ENCODE measurements at places on chromosomes 16 and 17.

- peaks cover 12% of the 10 kb centered on the region for H3K27me3 ChIP-seq
- DNase-seq, result no peak
- H3K4me3 ChIP-seq, result no peak overlapping the region
- no peaks in the 10 kb centered on the region for H3K36me3 ChIP-seq
These were observed 22.9 kb downstream of the COPZ2 start for GRCh38 chr17:48014595-48015111.

DNA sequence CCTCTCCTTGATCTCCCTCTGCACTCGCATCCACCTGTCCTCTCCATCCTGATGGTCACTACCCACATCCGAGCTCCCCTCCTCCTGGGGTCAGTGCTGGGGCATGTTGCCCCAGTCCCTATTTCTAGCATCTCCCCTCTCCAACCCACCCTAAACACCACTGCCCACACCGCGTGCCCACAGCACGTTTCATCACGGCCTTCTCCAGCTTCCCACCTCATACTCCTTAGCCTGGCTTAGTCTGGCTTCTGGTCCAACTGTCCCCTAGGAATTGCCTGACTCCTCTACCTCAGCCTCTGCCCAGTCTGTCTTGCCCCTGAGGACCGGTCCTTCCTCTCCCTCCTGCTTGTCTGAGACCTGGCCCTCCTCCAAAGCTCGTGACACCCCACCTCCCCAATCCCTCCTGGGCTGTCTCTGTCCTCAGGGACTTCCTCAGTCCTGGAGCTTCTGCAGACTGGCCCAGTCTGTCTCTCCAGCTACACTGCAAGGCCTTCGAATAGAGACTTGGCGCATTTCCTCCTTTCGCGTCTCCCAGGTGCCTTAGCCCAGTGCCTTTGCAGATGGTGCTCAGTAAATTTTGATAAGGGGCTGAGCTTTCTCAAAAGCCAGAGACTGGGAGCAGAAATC lies 4.9 kb downstream of the ALOX15 start:
- peaks cover 60% of the 10 kb centered on the region for H3K27me3 ChIP-seq
- peaks cover 9% of the 10 kb centered on the region for H3K4me1 ChIP-seq
- H3K27ac ChIP-seq, result no peak overlapping the region
- DNase-seq, result no peak
- H3K36me3 ChIP-seq, result no peaks in the 10 kb centered on the region

- H3K27ac ChIP-seq, result no peak overlapping the region
- H3K36me3 ChIP-seq, result peaks cover 35% of the 10 kb centered on the region
- no peak overlapping the region for H3K4me3 ChIP-seq
- DNase-seq, result no peak
These were observed 15.2 kb downstream of the FLOT2 start for GRCh38 chr17:28882154-28882895.

DNA sequence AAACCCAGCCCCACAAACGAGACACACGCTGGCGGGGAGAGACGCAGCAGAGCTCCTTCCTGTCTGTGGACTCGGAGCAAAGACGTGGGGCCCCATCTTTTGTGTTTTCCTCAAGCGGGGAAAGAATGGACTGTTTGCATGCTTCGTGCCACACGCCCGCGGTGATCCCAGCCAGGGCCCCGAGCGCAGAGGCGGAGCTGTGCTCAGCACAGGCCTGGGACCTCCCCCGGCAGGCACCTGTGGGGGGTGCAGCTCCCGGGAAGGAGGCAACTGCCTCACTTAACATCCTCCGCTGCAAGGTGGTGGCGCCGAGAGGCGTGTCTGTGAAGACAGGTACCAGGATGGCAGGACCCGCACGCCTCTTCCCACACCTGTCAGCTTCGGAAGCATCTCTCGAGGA lies 19.1 kb downstream of the TRARG1 start:
- H3K27ac ChIP-seq, result no peak overlapping the region
- H3K4me3 ChIP-seq, result no peak overlapping the region
- H3K36me3 ChIP-seq, result no peaks in the 10 kb centered on the region
- no peaks in the 10 kb centered on the region for H3K4me1 ChIP-seq

DNA sequence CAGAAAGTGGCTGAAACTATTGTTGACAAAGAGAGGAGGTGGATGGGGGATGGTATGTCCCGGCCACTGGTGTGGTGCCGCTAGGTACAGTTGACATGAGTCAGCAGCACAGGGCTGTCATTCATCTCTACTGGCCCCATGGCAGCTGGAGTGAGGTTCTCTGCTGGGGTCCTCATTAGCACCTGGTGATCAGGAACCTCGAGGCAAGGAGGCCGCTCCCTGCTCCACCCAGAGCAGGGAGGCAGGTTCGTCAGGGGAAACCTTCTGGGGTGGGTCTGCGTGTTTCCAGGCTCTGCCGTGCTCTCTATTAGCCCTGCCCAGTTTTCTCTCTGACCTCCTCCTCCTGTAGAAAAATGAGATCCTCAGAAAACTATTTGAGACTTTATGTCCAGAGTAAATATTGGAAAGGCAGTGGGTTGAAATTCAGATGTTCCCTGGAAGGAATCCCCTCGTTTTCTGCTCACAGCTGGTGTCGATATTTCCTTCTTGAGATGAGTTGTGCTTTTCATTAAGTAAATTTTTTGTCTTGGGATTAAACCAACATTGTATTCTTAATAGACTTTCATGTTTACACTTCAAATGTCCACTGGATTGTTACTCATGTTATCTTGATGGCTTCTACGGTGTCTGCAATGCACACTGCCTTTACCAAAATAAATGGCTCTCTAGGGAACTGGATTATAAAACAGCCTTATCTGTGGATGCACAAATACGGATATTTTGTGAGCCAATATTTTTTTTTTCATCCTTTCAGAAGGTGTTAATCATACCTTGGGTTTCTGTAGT lies 7.1 kb downstream of the NTN1 start:
- H3K27me3 ChIP-seq, result peaks cover 65% of the 10 kb centered on the region
- peaks cover 5% of the 10 kb centered on the region for H3K36me3 ChIP-seq
- H3K27ac ChIP-seq, result no peak overlapping the region
- H3K4me1 ChIP-seq, result peaks cover 4% of the 10 kb centered on the region
- no peak overlapping the region for H3K4me3 ChIP-seq
- DNase-seq, result peak; percentile 51

DNA sequence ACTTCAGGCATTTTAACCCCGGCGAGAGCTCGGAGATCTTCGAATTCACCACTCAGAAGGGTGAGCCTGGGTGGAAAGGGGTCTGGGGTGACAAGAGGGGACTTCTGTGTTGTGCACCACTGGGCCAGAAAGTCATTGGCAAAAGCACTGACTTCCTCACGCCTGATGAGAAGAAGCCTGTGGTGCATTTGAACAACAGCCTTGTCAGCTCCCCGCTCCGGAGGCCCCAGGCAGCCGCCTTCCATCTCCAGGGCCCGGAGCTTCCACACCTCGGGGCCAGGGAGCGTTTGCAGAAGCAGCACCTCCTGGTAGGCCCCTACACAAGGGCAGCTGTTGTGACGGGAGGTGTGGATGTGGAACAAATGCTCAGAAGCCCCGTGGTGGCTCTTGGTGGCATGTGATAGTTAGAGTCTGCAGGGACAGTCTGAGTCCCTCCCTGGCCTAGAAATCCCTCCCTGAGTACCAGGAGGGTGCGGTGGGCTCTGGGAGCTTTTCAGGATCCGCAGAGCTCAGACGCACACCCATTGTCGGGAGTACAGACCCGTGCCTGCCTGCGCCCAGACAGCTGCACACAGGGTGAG lies 9.7 kb downstream of the CACNG1 start:
- H3K27ac ChIP-seq, result no peak overlapping the region
- H3K36me3 ChIP-seq, result no peaks in the 10 kb centered on the region
- H3K4me1 ChIP-seq, result no peaks in the 10 kb centered on the region
- no peak overlapping the region for H3K4me3 ChIP-seq
- no peaks in the 10 kb centered on the region for H3K27me3 ChIP-seq

GRCh38 chr16:31269541-31269940 lies 9.8 kb downstream of the ITGAM start:
- H3K27ac ChIP-seq, result no peak overlapping the region
- peaks cover 15% of the 10 kb centered on the region for H3K27me3 ChIP-seq
- DNase-seq, result peak; percentile 64
- no peaks in the 10 kb centered on the region for H3K36me3 ChIP-seq
- no peak overlapping the region for H3K4me3 ChIP-seq

DNA sequence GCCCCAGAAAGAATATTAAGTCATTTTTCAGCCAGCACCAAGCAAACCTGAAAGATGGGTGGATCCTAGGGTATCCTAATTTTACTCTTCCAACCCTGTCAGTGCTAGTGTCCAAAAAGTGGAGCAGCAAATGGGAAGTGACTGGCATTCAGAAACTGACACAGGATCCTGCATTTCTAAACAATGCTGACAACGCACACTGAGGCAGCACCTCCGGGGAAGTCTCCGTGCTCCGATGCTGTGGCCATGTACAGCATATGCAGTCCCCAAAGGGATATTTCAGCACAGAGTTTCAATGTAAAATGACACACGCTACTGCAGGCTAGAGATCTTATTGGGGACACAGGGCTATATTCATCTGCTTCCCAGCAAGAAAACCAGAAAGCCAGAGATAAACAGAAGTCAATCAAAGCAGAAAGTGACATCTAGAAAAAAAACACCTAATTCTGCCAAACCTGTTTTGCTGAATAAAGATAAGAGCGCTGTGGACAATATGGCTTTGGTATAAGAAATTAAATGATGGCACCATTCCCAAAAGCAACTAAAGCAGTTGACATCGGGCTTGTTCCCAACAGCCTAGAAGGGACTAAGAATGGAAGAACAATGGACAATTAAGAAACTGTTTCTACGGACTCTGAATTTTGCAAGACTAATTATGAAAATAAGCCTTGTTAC lies 17.3 kb downstream of the XYLT1 start:
- no peak overlapping the region for H3K4me3 ChIP-seq
- H3K36me3 ChIP-seq, result no peaks in the 10 kb centered on the region
- DNase-seq, result no peak
- H3K27ac ChIP-seq, result no peak overlapping the region

DNA sequence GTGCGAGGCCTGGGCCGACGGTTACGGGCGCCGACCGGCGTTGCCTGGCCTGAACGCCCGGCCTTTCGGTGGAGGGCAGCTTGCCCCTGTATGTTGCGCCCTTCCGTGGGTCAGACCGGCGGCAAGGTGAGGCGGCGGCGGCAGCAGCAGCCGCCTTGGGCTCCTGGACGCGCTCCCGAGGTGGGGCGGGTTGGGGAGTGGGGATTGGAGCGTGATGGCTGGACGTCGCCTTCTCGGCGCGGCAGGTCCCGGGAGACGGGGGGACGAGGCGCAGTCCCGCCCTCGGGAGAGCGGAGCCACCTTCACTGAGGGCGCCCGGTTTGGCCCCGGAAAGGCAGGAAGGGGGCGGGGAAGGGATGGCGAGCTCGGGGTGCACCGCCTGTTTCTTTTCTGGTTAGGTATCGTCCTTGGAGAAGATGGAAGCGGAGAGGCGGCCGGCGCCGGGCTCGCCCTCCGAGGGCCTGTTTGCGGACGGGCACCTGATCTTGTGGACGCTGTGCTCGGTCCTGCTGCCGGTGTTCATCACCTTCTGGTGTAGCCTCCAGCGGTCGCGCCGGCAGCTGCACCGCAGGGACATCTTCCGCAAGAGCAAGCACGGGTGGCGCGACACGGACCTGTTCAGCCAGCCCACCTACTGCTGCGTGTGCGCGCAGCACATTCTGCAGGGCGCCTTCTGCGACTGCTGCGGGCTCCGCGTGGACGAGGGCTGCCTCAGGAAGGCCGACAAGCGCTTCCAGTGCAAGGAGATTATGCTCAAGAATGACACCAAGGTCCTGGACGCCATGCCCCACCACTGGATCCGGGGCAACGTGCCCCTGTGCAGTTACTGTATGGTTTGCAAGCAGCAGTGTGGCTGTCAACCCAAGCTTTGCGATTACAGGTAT lies 671 bp downstream of the DGKE start:
- H3K4me1 ChIP-seq, result peaks cover 17% of the 10 kb centered on the region
- no peak for DNase-seq
- peak overlapping the region; percentile 84 for H3K4me3 ChIP-seq
- peak overlapping the region; percentile 76 for H3K27ac ChIP-seq

GRCh38 chr17:57464191-57464864 lies 208.0 kb downstream of the MSI2 start:
- H3K4me3 ChIP-seq, result no peak overlapping the region
- H3K4me1 ChIP-seq, result peaks cover 68% of the 10 kb centered on the region
- no peak for DNase-seq
- no peaks in the 10 kb centered on the region for H3K36me3 ChIP-seq

DNA sequence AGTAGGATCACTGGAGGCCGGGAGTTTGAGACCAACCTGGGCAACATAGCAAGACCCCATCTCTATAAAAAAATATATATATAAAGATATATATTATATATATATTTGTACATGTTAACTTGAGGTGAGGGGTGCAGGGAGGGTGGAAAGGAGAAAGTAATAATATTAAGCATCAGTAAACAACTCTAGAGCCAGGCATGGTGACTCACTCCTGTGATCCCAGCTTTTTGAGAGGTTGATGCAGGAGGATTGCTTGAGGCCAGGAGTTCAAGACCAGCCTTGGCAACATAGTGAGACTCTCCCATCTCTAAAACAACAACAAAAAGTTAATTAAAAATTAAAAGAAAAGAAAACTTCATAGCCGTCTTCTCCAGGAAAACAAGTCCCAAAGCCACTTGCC lies 61.7 kb upstream of the SMURF2 start:
- H3K27me3 ChIP-seq, result no peaks in the 10 kb centered on the region
- H3K4me1 ChIP-seq, result peaks cover 21% of the 10 kb centered on the region
- DNase-seq, result no peak
- no peak overlapping the region for H3K4me3 ChIP-seq

Data from osteocyte (in vitro differentiated cells).